ENCODE measurements at places on chromosomes 5 and 9.

- DNase-seq = peak; percentile 38
These were observed 57.9 kb downstream of the SHB start for GRCh38 chr9:38010918-38011704.

DNA sequence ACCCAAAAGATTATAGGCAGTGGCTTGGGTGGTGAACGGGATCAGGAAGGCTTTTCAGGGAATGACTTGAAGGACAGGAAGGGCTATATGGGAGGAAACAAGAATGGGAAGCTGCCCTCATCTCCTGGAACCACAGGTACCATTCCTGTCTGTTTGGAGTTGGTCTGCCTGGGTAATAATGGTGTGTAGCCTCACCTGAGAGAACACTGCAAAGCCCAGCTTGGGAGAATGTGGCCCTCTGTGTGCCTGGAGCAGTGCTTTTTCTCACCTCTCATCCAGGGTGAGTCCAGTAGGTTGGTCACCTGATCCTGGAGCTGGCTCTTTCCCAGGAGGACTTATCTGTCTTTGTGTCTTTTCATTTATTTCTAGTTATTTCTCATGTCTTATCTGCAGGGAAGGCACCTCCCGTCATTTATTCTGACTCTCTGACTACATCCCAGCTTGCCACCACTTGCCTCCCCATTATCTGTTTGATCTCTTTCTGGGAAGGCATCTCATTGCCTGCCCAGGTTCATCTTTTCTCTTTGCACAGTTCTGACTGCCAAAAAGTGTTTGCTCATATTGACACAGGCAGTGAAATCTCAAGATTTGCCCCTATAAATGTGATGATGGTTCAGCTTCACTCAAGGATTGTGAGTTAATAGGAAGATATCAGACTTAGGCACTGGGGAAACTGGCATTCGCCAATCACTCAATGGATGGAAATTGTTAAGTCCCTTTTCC, 22.5 kb upstream of the OR2S2 start:
- no peak for DNase-seq

DNA sequence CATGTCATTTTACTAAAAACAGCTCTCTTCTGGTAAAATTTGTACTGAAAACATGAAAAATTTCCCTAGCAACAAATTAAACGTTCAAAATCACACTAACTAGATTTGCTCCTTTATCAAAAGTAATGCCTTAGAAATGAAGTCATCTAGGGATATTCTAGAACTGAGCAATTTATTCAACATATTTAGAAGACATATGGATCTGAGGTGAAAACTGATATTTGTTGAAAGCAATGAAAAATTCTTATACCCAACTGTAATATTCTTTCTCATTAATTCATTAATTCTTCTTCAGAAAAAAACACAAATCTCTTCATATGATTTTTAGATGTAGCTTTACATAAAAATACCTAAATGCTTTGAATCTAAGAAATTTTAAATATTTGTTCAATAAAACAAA, 604.9 kb downstream of the NR2F1-AS1 start:
- no peak for DNase-seq

- DNase-seq = no peak
These were observed 70.2 kb downstream of the KCNT1 start for GRCh38 chr9:135772056-135772646.

Measured in M059J (cell line).